ENCODE measurements at places on chromosomes 4 and X.

GRCh38 chr4:7805533-7806337 is 133.9 kb downstream of the AFAP1 start:
- DNase-seq = no peak

DNA sequence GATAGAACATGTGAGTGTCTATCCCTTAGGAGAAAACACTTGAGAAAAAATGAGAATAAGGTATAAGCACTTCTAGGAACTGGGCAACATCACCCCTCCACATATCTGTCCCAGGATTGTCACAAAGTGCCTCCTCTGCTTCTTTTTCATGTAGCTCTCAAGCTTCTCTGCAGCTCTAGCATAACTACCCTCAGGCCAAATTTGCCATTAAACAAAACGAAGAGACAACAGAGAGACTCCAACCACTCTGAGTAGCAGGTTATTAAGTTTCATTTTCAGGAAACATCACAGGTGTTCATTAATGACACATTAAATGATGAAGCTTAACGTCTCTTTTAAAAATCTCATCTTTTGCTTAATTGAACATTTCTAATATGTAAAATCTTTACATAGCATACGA is 580.0 kb downstream of the GALNTL6 start:
- no peak for DNase-seq

- DNase-seq = no peak
Measured at GRCh38 chr4:36676139-36677050, 395.0 kb downstream of the DTHD1 start.

- peak; percentile 12 for DNase-seq
Measured at GRCh38 chr4:154406018-154406795, 85.4 kb downstream of the DCHS2 start.

DNA sequence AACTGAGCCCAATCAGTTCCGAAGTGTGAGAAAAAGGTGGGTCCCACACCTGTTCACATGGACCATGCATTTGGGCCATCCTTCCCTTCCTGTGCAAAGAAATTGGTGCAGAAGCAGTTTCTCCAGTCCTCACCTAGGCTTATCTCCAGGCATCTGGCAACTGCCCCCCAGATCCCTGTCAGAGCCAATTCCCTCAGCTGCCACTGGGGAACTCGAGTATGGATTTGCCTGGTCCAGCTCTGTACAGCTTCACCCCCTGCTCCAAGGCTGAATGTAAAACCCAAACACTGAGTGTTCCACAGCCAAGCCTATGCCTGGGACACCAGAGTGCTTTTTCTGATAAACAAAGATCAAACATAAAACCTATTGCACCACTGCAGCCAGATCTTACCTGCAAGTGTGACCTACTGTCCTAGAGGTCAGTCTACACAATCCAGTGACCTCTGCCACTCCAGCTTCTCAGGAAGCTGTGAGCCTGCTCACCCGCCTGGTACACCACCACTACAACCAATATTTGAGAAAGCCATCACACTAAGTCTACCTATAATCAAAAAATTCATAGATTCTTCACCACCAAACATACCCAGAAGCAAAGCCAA is 136.4 kb downstream of the STPG2 start:
- DNase-seq = no peak

GRCh38 chr4:153154007-153154975 is 50.0 kb upstream of the TRIM2 start:
- peak; percentile 30 for DNase-seq

DNA sequence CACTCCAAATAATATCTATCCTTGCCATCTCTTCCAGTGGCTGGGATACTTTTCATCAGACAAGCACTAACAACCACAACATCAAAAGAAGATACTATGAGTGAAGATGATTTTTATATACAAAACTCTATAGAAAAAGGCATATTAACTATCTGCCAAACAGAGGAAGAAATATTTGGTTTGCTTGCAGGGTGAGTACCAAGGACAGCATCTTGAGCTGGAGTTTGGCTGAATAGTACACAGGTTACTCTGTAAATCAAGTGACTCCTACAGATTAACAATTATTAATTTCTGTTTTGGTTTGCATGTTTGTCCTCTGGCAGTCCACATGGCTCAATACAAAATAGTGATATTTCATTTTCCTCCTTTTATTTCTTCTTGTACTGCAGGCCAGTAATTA is 248.0 kb downstream of the RBMX2 start:
- no peak for DNase-seq

- peak; percentile 12 for DNase-seq
Measured at GRCh38 chrX:108439961-108440696, 491 bp downstream of the COL4A5 start.

- DNase-seq = no peak
Measured at GRCh38 chr4:173182403-173182802, 13.8 kb downstream of the GALNT7 start.

DNA sequence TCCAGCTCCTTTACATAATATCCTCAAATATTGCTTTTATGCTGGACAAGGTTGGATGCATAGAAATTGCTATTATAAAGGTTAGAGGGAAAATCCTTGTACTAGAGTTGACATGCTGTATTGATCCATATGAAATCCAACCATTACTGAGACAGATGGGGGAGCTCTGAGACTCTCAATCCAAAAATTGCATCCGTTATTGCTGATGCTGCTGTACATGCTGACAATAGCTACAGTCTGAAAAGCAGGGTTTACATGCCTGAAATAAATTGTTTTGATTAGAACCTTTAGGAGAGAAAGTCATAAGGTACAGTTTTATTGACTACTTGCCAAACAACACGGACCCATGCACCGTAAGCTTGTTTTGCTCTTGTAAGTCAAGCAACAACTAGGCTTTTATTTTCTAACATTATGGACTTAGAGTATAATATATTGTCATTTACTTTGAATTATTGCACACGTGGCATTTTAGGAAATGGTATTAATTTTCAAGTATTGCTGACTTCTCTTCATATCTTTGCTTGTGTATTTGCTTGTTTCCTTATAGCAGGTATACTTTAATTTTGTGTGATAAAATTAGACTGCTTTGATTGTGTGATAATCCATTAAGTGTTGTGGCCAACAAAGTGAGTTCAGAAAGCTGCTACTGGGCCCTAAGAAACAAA is 1365.2 kb downstream of the STIM2 start:
- peak; percentile 78 for DNase-seq

GRCh38 chrX:78747489-78747888 is at the start of gene LPAR4:
TSS of gene LPAR4 (plus strand) at chrX:78747720. CDS start at chrX:78754870, 7,150 bp downstream.
- no peak for DNase-seq

DNA sequence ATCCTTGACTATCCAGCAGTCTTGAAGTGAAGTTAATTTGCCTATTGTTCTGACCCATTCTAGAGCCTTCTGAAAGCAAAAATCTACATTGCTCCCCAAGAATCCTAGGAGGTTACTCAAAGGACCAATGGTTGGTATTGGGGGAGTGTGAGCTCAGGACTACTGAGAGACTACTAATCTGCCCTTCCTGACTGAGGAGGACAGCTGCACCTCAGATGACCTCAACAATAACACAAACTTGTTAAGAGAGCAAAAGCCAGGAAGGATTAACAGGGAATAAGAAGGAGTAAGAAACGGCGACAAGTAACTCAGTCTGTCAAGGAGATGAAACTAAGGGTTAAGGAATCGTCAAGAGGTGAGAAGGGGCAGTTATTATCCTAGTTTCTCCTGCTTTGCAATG is 43.4 kb downstream of the IDS start:
- no peak for DNase-seq

- no peak for DNase-seq
Measured at GRCh38 chr4:122378711-122379110, at the start of gene ADAD1. TSS of gene ADAD1 (plus strand) at chr4:122379011. CDS start at chr4:122380070, 1,059 bp downstream.

GRCh38 chrX:13652287-13652793 is 601 bp upstream of the TCEANC start:
- no peak for DNase-seq

DNA sequence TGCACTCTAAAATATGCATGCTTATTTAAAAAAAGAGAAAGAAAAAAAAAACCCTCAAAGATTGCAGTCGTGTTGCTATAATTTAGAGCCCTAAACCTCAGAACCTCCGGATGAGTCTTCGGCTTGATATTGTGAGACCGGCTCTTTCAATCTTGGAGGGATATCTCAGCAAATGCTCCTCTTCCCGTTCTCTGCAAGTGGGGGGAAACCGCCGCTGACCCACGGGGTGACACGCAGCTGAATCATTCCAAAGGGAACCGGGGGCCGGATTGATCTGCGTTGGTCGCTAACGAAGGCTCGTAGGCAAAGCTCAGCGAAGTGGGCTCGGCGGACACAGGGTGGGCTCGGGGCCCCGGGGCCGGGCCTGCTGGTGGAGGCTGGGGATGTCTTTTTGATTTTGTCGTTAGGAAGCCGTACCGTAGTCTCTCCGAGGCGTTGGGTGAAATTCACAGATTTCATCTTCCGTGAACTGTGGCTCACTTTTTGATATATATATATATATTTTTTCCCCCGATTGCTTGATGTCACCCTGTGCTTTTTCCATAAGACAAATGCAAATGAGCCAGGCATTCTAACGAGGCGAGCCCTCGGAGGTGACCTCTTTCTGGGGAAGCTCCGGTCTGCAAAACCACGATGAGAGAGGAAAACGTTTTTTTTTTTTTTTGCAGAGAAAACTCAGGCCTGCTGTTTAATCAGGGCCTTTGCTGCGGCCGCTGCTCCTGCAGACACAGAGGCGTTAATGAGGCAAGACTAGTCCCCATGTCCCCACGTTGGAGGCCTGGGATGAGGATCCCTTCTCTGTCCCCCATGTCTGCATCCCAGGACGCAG is 110.7 kb upstream of the PPP2R3B start:
- DNase-seq = no peak

- DNase-seq = peak; percentile 27
Measured at GRCh38 chr4:150181536-150181935, 103.3 kb downstream of the DCLK2 start.

- no peak for DNase-seq
Measured at GRCh38 chr4:183118585-183118984, 19.5 kb downstream of the WWC2 start.

DNA sequence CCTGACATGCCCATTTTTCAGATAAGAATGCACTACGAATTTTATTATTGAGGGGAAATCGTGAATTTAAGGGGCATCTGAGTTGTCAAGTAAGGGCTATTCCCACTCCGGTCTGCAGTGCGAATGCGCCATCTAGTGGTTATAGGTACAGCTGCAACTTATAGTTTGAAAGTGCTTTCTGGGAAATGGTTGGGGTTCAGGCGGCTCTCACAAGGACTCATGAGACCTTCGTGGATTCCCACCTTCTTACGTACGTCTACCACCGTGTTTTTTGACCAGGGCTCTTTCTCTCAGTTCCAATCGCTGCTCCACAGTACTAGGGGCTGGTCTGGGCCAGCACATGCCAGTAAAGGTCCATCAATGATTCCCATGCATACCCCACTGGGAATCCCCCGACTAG is 12.3 kb downstream of the MSL3 start:
- peak; percentile 52 for DNase-seq

- DNase-seq = no peak
Measured at GRCh38 chr4:104693601-104694201, 199.0 kb upstream of the CXXC4 start.

DNA sequence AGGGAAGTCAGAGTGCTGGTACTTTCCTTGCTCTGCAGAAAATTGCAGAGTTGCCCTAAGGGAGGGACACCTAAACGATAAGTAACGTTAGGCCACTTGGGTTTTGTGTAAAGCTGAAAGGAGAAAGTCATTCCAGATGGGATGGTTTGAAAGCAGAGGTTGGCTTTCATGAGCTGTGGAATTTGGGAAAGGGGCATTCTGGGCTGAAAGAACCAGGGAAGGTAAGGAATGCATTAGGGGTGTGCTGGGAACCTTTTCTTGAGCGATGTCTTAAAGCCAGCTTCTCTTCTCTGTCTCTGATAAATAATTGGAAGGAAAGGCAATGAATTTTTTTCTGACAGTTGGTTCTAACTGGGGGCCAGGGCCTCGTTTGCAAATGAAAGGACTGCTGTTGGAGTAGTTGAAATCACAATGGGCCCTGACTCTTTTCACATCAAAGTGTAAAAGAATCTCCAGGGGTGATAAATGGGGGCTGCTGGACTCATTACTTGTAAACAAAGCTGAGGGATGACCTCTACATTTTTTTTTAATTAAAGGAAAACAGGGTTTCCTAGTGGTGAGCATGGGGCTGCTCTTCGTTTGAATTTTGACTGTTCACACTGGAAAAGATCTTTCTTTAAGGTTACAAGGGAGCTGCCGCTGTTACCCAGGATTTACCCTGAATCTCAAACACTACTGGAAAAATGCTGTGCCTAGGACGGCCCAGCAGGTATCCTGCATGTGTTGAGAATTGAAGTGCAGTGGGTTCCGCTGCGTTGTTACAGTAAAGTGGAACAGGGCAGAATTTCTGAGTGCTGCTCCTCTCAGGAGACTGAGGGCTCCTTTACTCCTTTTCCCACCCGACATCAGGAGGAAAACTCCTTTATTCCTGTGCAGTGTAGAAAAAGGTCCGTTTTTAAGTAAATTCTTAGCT is 25.0 kb downstream of the AFF1 start:
- no peak for DNase-seq

DNA sequence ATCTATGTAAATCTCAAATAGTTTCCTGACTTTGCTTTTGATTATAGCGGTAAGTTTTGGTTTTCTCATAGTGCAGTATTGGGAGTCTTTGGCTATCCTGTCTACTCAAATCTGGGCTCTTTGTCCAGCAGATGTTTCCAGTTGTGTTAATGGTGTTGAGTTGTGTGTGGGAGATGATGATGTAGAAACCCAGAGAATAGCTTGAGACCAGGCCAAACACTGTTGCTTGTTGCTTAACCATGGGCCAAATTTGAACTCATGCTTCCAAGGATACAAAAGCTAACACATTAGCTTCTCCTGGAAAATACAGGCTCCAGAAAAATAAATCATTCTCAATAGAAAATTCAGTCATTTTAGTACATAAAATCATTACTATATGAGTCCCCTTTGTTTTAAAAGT is 82.6 kb upstream of the GYPA start:
- DNase-seq = no peak

DNA sequence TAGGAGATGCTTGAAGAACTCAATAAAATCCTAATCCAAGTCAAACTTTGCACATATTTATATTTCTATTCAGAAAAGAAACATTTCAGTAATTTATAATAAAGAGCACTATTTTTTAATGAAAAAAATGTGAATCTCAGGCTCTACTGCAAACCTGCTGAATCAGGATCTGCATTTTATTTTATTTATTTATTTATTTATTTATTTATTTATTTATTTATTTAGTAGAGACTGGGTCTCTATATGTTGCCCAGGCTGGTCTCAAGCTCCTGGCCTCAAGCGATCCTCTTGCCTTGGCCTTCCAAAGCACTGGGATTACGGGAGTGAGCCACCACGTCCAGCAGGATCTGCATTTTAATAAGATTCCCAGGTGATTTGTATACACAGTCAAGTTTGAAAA is 16.0 kb downstream of the SUPT20HL1 start:
- no peak for DNase-seq

GRCh38 chr4:95549246-95550114 is 707 bp upstream of the UNC5C start:
- peak; percentile 87 for DNase-seq
